ENCODE measurements at places on chromosomes 13 and 19. TPM values are rescaled to one million over a fixed set of nuclear protein-coding genes. Genes with fewer than 3 reads are reported as not detected.

DNA sequence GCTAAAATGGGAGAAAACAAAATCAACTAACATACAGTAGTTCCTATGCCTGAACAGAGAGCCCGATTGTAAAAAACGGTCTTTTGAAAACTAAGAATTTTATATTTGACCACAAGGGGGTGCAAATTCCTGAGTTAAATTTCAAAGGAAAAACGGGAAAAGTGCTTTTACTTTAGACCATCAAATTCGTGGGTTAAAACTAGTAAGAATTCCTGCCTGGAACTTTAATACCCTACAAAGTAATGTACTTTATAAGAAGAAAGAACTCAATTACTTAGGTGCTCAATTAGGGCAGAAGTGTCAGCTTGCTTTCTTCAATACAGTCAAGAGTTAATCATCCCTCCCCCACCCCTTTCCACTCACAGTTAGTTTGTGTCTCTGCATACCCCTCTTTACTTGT lies 69.8 kb downstream of the KCNRG start:
- DNase-seq: no peak

- DNase-seq: no peak
These were observed 61.1 kb upstream of the GPR12 start for GRCh38 chr13:26821672-26822071.

Gene EPSTI1
- 16.8 TPM for total RNA-seq

DNA sequence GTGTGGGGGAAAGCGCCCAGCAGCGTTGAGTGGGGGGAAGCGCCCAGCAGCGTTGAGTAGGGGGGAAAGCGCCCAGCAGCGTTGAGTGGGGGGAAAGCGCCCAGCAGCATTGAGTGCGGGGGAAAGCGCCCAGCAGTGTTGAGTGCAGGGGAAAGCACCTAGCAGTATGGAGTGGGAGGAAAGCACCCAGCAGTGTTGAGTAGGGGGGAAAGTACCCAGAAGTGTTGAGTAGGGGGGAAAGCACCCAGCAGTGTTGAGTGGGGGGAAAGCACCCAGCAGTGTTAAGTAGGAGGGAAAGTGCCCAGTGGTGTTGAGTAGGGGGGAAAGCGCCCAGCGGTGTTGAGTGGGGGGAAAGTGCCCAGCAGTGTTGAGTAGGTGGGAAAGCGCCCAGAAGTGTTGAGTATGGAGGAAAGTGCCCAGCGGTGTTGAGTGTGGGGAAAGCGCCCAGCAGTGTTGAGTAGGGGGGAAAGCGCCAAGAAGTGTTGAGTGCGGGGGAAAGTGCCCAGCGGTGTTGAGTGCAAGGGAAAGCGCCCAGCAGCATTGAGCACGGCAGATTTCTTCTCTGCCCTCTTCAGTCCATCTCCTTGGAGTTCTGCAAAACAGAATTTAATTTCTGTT lies 138.4 kb downstream of the ATP11A start:
- DNase-seq: no peak

- DNase-seq: no peak
These were observed 175.2 kb downstream of the ENOX1 start for GRCh38 chr13:43611281-43612273.

Gene MEDAG
- 2.6 TPM for total RNA-seq

DNA sequence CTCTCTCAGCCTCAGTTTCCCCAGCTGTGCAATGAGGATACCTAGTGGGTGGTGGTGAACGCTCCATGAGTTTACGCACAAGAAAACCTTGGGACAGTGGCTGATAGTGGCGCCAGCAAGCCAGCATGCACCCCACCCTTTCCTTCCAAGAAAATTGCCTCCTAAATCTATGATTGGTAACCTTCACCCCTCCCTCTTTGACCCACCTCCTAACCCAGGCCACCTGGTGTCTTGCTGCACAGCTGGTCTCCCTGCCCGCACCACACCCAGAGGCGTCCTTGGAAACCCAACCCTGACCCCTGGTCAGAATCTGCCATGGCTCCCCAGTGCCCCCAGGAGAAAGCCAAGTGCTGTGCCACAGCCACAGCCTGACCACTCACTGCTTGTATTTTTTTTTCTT lies 22.8 kb upstream of the BCL3 start:
- DNase-seq: peak; percentile 82

Gene ZNF805
- total RNA-seq: 6.2 TPM

- DNase-seq: no peak
These were observed 6.7 kb downstream of the SHISA2 start for GRCh38 chr13:26045142-26045541.

GRCh38 chr13:28329395-28330158 lies 165.4 kb downstream of the FLT1 start:
- no peak for DNase-seq

GRCh38 chr13:37379841-37380240 lies 218.7 kb downstream of the POSTN start:
- DNase-seq: no peak

Gene C19orf85
- not detected for total RNA-seq

GRCh38 chr19:45352914-45353796 lies 12.6 kb downstream of the KLC3 start:
- DNase-seq: no peak

GRCh38 chr13:67367399-67367798 lies 137.3 kb upstream of the PCDH9 start:
- no peak for DNase-seq

Gene ZNF470
- total RNA-seq: 1.8 TPM

Data from colonic mucosa (tissue), 4 donors.